T-helper 2 cell treated with Interferon-gamma antibody and Interleukin-4, amounts not matched to agents 5 μg/mL and 100 μg/mL, for 36 hours (primary cell): ENCODE measurements at places on chromosomes 1 and 21.
A peak's percentile ranks its signal among the peaks of the same experiment; 100 is the strongest.

- no peak for DNase-seq
Observed at GRCh38 chr1:118899340-118899739, 88.8 kb downstream of the TBX15 start.

DNA sequence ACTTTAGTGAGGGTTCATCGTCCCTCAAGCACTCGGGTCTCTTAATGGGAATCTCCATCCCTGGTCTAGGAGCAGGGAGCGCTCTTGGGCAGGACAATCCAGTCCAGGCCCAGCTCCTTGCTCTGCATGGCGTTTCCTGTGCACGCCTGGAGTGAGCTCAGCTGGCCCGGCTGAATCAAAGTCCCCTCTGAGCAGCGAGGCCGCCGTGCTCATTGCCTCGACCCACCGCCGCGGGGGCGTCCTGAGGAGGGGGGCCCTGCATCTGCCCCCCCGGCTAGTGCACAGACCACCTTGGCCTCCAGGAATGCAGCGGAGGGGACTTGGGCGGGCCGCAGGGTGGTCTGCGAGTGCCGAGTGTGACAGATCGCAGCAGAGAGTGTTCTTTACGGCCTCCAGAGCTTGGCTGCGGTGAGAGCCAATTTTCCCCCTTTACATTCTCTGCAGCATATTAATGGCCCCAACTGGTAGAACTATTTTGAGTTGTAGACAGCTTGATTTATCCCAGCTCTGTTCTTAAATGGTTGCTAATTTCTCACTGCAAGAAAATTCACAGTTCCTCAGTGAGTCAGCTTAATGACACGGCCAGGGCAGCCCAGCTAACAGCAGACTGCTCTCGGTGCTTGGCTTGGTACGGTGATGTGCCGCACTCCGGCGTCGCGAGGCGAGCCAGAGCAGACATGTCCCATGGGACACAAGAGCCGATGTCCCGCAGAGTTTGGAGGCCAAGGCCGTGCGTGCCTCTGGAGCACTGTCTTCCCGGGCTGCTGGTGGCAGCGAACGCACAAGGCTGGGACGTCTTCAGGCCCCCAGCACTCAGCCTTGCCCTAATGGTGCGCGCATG, 39.8 kb downstream of the SNAP47 start:
- DNase-seq, result no peak

- DNase-seq, result no peak
Observed at GRCh38 chr1:107555578-107555977, 409.4 kb downstream of the VAV3 start.

GRCh38 chr1:184893695-184894094, 80.6 kb downstream of the NIBAN1 start:
- DNase-seq, result no peak

DNA sequence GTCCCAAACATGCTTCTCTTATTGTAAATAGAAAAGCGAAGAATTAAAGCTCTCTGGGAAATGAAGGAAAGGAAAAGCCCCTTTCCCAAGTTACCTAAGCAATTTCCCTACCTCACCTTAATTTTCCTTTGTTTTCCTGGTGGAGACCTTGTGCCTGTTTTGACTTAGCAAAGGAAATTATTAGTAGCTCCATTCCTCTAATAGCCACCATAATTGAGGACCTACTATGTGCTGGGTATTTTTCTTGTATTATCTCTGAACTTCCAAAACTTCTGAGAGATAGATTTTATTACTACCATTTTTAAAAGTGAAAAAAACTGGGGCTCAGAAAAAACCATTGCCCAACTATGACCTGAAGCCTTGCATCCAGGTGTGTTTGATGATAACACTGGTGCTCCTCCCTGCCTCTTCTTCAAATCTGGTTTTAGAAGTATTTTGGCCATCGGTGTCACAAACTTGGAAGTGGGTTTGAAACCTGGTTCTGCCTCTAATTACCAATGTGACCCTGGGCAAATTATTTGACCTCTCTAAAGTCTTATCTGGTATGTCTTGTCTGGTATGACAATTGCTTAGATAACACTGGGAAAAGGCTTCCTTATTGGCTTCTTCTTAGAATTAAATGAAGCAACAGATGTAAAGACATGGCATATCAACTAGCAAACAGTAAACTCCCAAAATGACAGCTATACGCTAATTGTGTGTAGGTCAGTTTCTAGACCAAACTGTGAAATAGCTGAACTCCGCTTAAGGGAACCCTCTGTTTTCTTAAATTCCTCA, 39.5 kb downstream of the BCL9 start:
- DNase-seq, result no peak

- DNase-seq, result no peak
Observed at GRCh38 chr1:239237912-239238311, 148.5 kb upstream of the CHRM3 start.

GRCh38 chr21:45403133-45403824, 1.7 kb upstream of the COL18A1 start:
- no peak for DNase-seq

GRCh38 chr1:48526008-48526710, 54.2 kb upstream of the SPATA6 start:
- DNase-seq, result no peak

- no peak for DNase-seq
Observed at GRCh38 chr1:8911416-8912309, 33.2 kb upstream of the ENO1 start.

DNA sequence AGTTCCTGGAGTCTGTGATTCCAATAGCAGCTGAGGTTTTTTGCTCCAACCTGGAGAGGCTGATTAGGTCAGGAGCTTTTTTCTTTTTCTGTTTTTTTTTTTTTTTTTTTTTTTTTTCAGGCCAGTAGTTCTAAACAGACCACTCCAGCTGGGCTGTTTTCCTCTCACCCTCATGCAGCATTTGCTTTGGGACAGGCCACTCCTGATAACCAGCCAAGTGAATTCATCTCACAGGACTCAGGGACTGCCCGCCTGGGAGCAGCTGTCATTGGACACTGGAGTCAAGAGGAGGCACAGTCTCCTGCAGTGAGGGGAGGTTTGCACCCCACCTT, 22.9 kb downstream of the PLXNA2 start:
- no peak for DNase-seq

- DNase-seq, result peak; percentile 80
Observed at GRCh38 chr1:9315411-9316079, 22.9 kb downstream of the SPSB1 start.

DNA sequence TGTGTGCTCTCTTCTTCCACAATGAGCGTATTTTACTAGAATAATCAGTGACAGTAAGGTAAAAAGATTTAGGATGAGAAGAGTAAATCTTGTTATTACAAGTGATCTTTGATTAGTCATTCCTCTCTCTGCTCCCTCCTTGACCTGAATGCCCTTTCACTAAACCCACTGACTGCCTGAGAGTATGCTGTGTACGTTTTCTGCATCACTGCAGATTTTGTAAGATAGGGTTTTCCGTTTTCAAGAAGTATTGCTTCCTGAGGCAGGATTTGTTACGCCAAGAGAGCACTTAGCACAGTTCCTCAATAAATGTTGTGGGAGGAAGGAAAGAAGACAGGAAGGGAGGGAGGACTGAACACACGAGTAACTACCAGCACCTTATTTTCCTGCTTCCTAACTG, 7.7 kb upstream of the LAMB3 start:
- peak; percentile 58 for DNase-seq

GRCh38 chr1:10916991-10917390, 95.5 kb upstream of the TARDBP start:
- no peak for DNase-seq

DNA sequence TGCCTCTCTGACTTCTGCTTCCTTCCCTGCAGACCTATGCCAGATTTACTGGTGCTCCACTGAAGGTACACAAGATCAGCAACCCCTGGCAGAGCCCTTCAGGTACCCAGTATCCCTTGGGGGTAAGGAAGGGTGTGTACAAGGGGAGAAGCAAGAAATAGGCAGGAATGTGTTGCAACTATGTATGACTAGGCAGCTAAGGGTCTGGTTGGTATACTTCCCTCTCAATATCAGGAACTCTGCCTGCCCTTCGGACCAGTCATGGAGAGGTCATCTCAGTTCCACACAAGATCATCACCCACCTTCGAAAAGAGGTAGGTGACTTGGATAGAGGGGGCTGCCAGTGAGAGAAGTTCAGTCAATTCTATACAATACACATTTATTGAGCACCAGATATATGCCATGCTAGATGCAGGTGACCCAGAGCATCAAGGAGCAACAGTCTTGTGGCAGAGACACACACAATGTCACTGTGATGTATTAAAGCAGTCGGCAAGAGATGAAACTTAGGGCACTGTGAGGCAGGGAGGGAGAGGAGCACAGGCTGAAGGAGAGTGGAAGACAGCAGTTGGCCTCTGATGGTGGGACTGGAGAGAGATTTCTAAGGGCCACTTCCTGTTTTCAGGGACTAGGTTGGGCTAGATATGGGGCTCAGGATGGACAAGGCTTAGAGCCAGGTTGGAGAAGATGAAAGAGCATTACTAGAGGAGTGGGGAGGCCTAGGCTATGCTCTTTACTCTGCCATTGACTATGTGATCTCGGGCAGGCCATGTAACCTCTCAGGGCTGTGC, 2.0 kb downstream of the MTX1 start:
- DNase-seq, result no peak

- no peak for DNase-seq
Observed at GRCh38 chr1:245671349-245671748, 516.6 kb downstream of the KIF26B start.

GRCh38 chr1:107328087-107328486, 187.2 kb downstream of the NTNG1 start:
- no peak for DNase-seq

DNA sequence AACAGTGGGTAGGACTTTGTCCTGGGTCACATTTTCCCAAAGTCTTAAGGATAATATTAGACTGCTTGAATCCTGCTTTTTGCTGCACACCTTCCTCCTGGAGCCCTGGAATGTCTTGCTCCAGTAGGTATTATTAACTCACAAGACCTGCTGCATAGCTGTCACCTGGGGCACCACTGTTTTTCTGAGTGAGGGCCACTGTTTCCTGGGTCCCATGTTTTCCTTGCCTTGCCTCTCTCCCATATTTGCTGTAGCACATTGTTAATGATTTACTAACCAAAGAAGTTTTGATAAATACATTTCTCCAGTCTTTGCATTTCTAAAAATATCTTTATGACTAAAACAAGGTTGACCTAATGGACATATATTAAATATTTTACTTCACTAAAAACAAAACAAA, 22.5 kb upstream of the FCAMR start:
- no peak for DNase-seq

GRCh38 chr1:31398246-31398645, 14.8 kb upstream of the SERINC2 start:
- DNase-seq, result no peak

DNA sequence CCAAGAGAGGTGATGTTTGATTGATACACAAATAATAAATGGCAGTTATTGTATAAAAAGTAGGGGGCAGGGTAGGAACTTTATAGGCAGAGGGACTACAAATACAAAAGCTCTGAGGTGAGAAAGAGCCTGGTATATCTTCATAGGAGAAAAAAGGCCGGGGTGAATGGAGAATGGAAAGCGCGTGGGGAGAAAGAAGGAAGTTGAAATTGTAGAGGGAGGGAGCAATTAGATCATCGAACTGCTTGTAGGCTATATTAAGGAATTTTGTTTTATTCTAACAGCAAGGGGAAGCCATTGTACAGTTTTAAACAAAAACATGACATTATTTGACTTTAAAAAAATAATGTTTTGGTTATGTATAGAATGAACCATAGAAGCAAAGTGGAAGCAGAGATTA, 147.4 kb downstream of the PDE4B start:
- no peak for DNase-seq

GRCh38 chr1:242770366-242770765, 245.9 kb upstream of the PLD5 start:
- no peak for DNase-seq

DNA sequence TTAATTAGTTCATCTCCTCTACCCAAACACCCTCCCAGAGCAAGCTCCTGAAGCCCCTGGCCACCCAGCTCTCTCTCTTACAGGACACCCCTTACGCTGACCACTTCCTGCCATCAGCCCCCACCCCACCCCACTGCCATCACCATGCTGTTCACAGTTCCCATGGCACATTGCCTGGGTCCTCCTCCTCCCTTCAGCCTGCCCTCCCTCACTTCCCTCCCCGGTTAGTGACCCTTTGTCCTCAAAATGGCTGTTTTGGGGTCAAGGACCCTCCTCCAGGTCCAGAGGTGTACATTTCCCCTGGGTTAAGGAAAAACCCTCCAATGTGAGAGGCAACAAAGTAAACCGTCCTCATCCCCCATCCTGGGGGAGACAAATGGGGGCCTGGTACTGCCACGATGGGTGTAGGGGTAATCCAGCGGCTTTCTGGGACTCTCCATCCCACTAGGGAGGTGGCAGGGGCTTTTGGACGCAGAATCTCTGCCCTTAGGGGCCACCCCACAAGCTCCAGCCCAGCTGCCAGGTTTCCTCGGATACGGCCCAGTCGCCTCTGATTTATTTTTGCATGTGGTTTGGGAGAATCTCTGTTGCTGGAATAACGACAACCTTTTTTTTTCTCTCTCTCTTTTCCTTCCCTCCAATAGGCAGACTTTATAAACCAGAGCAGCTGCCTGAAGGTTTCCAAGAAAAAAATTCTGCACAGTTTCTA, 8.5 kb downstream of the CAMK2N1 start:
- DNase-seq, result no peak

DNA sequence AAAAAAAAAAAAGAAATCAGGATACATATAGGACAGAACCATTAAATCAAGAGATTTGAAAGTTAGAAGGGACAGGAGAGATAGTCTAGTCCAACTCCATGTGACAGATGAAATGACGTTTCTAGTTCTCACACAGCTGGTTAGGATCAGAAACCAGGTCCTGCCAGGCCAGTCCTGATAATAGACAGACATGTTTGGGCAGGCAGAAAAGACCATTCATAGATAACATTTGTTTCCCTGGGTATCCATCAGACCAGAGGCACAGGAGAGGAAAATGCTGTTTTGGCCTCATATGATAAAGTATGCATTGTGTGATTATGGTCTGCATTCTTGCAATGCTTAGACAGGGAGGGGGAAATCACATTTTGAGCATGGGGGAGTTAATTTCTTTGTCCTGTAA, 29.3 kb downstream of the ZBTB8B start:
- no peak for DNase-seq

- no peak for DNase-seq
Observed at GRCh38 chr21:44784810-44785209, 16.8 kb downstream of the UBE2G2 start.

GRCh38 chr1:24425441-24425840, 9.8 kb downstream of the NIPAL3 start:
- DNase-seq, result no peak

DNA sequence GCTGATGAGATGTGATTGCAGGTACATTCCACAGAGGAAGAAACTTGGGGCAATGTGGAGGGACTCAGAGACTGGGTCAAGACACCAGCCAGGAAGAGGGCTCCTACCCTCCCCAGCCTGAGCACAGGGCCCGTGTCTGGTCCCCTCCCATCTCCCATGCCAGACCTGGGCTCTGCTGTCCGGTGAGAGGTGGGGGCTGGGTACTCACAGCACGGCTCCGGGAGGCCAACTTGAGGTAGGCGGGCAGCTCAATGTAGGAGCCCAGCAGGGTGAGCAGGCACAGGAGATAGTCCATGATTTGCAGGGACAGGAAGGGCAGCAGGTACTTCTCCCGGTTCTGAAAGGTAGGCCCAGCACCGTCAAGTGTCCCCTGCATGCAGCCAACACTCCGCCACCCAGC, 16.2 kb upstream of the MATN1 start:
- no peak for DNase-seq
